ENCODE measurements at places on chromosomes 13 and 19.

DNA sequence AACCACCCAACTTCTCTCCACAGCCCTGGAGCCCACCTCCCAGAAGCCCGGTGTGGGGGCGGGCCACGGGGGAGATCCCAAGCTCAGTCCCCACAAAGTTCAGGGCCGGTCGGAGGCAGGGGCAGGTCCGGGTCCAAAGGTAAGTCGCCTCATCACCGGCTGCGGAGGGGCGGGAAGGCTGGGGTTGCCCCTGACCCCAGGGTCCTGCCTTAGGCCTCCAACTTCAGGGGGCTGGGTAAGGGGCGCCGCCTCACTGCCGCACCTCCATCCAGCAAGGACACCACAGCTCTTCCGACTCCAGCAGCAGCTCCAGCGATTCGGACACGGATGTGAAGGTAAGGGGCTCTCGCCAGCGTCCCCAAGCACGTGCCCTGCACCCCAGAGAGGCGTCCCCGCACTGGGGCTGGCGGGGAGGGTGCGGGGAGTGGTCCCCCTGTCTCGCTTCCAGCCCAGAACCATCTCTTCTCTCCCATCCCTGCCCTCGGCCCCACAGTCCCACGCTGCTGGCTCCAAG lies 358 bp downstream of the C19orf33 start:
- DNase-seq: no peak

GRCh38 chr13:80877209-80877943 lies 536.5 kb upstream of the SPRY2 start:
- no peak for DNase-seq

DNA sequence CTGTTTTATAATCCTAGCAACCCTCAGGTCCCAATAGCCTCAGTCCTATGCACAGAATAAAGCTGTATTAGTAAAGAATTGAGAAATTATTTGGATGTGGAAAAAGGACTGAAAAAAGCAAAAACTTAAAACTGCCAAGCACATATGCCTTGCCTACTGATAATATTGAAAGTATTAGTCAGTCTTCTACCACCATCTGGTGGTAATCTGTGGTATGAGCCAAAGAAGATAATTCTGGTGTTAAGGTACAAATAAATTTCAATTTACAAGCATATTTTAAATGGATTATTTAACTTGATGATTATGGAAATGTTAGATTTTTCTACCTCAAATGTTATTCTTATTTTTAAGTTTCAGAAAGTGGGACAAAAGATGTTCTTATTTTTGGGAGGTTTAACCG lies 460.3 kb upstream of the KLHL1 start:
- DNase-seq: no peak

DNA sequence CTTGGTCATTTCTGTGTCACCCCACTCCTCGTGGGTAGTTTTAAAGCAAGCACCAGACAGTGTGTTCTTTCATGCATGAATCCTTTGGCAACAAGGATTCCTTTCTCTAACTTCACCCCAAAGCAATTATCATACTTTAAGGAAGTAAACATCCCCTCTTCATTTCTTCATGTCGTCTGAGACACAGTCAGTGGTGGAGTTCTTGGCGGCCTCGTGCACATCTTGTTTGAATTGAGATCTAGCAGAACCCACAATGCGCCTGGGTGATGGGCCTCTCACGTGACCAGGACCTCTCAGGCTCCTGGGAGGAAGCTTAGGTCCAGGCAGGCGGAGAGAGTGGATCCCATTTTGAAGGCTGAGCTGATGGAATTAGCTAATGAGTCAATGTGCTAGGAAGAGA lies 2.6 kb downstream of the ACSBG2 start:
- DNase-seq: no peak

- DNase-seq: no peak
Observed at GRCh38 chr19:28297586-28298157, 915.3 kb downstream of the UQCRFS1 start.

DNA sequence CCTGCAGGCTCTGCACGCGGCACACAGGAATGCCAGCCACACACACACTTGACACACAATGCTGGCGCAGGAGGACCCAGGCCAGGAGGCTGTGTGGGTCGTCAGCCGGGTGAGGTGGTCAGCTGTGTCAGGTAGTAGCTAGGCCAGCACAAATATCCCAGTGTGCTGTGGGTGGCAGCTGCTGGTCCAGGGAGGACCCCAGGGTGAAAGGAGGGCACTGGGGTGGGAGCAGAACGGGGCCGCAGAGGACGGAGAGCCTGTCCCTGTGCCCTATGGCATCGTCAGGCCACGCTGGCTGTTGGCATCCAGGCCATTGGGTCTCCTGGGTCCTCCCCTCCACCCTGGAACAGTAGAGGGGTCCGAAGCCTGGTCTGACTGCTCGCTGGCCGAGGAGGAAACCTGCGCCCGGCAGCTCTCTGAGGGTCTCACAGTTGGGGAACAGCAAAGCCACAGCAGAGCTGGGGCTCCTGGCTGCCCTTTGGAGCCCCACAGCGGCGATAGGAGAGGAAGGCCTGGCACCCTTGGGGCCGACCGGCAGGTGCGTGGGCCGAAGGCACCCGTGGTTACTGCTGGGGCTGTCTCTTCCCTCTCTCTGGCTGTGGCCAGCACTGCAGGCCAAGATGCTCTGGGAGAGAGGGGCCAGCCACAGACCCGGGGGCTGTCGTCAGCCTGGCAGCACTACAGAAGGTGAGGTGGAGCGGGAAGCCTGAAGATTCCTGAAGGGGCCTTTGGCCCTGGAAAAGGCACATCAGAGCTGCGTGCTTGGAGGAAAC lies 27.3 kb downstream of the C13orf46 start:
- DNase-seq: no peak

GRCh38 chr19:33152176-33152575 lies 20.3 kb downstream of the WDR88 start:
- DNase-seq: no peak

DNA sequence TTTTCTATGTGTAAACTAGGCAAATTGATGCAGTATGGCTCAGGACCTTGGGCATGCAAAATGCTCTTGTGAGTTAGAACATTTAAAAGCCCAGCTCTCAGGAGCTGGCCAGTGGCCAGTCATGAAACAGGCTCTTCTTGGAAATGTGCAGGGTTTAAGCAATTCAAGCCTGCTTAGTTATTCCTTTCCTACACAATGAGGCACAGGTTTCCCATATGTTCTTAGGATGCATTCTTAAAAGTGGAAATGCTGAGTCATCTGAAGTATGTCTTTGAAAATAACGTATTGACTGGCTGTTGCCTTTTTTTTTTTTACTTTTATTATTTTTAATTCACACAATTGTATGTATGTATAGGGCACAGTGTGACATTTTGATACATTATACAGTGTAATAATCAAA lies 300.7 kb downstream of the SLC7A1 start:
- no peak for DNase-seq

GRCh38 chr19:48391100-48392005 lies at the start of gene KDELR1:
TSS of gene KDELR1 (minus strand) at chr19:48391551. CDS start at chr19:48391358, 193 bp downstream.
- no peak for DNase-seq

- no peak for DNase-seq
Observed at GRCh38 chr19:45502111-45502510, 3.9 kb downstream of the PPM1N start.

- no peak for DNase-seq
Observed at GRCh38 chr19:29216021-29216420, 3.1 kb upstream of the UQCRFS1 start.

DNA sequence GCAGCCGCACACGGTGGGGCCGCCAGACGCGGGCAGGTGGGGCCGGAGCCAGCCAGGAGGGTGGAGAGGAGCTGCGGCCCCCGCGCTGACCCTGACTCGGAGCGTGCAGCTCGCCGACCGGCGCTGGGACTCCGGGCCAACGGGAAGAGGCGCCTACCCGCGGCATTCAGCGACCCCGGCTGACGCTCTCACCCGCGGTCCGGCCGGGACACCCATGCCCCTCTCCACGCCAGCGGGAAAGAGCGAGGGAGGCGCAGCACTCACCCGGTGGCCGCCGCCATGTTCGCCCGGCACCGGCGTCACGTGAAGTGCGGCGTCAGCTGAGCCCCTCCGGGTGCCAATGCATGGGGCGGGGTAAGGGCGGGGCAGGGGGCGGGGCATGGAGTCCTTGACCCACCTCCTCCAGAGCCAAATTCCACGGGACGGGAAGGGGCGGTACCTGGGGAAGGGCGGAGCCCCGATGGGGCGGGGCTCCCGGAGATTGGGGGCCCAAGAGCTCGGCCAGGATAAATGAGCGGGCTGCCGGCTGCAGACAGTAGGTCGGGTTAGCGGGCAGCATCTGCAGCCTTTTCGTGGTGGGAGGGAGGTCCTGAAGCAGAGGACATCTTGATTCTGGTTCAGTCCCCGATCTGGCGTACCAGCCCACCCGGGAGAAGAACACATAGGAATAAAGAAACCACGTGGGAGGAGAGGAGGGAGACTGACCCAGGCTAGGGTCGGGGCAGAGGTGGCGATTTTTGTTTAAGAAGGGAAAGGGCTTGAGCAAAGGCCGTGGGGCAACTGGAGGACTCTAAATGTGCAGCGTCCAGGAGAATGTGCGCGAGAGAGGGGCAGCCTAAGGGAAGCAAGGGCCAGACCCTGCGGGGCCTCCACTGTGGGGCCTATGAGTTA lies at the start of gene PEPD:
TSS of gene PEPD (minus strand) at position 312 of the 891 bp plus-strand sequence. CDS start at position 281, 31 bp downstream.
- DNase-seq: peak; percentile 80

DNA sequence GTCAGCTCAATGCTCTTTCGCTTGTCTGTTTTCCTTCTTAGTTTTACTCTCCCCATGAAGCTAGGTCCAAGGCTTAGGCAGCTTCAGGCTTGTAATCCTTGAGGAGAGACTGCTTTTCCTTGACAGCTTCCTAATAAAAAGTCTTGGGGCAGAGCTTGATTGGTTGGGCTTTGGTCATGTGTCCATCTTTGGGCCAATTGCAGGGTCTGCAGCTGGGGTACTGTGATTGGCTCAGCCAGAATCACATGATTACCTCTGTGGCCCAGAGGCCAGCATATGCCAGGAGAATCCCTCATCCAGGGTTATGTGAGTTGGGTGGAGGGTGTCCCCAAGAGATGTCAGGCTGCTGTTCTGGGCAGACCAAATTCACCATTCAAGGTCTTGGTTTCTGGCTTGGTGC lies 8.1 kb downstream of the KLK1 start:
- DNase-seq: no peak

GRCh38 chr19:2426611-2427428 lies 566 bp downstream of the TIMM13 start:
- DNase-seq: no peak

DNA sequence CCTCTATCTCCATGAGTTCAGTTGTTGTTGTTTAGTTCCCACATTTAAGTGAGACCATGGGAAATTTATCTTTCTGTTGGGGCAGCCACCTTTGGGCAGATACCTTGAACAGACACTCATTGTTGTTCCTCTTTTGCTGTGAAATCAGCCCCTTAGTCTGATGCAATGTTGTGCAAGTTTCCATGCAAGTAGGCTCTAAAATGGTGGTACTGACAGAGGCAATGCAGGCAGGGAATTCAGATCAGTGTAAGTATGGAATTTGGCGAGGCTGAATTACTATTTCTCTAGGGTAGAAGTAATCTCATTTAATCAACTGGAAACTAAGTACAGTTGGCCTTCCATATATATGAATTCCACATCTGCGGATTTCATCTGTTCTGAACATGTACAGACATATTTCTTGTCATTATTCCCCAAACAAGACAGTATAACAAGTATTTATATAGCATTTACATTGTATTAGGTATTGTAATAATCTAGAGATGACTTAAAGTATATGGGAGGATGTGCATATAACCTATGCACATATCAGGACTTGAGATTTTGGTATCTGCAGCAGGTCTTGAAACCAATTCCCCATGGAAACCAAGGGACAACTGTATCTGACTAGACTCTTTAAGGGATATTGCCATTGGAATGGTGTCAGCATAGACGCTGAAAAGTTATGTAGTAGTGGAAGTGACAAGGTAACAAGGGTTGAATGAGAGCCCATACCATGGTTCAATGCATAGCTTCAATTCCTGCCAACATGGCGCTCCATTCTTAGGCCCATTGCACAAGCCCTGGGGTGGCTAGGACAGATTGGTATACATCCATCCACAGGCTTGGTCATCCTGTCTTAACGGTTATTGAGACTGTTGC lies 281.5 kb upstream of the HTR2A start:
- no peak for DNase-seq

DNA sequence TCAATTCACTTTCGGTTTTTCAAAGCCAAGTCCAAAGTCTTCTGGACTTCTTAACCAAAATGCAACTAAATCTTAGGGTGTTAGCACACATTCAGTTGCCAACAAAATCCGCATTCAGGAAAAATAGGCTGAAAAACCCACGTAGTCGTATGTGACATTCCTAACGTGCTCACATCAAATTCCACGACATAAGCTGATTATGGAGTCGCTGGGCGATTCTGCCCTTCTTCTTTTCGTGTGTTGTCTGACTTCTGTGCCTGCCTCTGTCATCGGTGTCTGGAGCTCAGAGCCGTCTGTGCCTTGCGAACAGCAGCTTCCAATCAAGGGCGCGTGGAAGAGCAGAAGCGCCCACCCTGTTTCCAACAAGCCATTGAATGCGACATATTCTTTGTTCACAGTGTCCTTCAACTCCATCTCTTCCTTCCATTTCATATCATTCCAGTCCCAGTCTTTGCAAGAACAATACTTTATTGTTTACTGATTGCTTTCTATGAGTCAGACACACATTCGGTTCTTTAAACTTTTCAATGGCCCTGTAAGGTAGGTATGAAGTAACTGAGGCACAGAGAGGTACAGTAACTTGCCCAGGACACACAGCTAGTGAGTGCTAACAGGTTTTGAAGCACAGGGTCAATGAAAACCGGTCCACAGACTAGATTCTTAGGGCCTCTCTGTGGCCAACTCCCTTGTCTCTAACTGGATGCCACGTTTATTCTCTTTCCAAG lies 8.2 kb upstream of the ZNF507 start:
- no peak for DNase-seq

GRCh38 chr13:72505376-72505775 lies 222.1 kb downstream of the MZT1 start:
- no peak for DNase-seq

GRCh38 chr13:64078025-64078424 lies 2662.4 kb upstream of the PCDH20 start:
- no peak for DNase-seq

- no peak for DNase-seq
Observed at GRCh38 chr19:46387713-46388130, 25.6 kb downstream of the CCDC8 start.

DNA sequence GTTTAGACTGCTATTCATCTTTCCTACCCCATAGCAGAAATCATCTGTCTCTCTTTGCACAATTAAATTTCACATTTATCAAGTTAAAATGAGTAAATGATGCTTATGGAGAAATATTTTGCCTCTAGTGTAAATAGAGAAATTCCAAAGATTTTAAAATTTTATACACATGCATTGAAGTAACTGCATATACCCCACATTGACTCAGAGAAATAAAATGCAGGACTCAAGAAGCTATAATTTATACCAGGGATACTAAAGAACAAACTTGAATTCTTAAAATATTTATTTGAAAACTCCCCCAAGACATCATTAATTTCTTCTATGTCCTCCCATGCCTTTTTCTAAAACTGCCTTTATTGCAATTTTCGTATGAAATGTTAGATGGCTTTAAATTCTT lies 165.8 kb downstream of the DIAPH3 start:
- DNase-seq: no peak

- DNase-seq: no peak
Observed at GRCh38 chr19:55366790-55367189, 3.5 kb downstream of the IL11 start.

Measured in AG04450 (cell line).